GM04504 (cell line): ENCODE measurements at places on chromosomes 2 and 18.

DNA sequence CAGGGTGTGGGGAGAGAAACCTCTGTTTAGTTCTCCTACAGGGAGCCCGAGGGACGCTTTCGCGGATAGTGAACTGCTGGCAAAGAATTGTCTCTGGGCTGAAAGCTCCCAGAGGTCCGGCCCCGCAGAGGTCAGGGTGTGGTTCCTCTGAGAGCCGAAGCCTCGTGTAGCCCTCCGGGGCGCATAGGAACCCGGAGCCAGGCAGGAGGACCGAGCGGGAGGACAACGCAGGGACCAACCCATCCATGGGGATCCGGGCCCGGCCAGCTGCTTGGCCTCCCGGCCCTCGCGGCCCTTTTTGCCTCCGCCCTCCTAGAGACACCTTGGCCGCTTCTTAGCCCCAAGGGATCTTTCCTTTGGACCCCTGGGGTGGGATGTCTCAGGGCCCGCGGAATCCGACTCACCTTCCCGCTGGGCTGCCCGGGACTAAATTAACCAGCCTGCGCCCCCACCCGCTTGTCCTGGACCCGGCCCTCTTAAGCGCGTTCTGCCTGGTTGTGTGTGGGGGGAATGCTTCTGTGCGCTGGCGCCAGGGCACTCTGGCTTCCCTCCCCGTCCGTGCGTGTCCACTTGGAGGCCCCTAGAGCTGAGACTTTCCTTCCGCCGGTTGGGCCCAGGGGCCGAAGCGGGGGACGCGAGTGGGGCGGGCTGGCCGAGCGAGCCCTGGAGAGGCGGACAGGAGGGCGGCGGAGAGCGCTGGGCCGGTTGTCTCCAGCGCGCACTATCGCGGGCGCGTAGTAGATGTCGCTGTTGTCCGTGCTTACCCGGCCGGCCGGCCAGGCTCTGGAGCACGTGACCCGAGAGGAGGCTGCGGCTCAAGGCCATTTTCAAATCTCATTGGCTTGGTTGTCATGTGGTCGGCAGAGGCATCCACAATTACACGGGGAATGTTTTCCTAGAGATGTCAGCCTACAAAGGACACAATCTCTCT, at the start of gene HOXD10:
Gene HOXD10, plus strand, starts transcription at position 896 of the 931 bp plus-strand sequence. CDS start 56 bp downstream, outside the sequence.
- no peak for DNase-seq

DNA sequence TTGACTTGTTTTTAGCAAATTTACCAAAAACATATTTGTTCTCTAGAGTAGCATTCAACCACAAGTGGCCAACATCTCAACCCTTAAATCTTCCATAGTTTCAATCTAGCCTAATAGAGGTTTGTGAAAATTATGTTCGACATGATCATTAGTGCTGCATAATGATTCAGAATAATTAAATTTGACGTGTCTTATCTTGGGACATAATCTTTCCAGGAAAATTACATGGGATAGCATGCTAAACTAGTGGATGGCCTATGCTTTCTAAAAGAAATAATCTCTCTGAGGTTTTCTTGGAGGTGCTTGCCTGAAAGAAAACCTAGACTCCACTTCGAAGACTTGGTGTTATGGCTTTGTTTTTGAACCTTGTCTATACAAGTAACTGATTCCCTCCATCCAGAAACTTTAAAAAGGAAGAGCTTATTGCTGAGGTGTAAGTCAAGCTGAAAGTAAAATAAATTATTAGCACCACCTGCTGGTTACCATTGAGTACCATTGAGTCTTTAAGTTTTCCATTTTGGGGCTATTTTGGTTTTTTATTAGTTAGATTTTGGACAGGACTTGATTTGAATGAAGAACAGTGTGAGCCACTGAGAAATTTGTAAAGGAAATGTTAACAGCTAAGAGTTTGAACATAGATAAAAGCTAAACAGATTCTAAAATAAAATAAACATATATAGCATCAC, 32.7 kb downstream of the COX7A2L start:
- no peak for DNase-seq

DNA sequence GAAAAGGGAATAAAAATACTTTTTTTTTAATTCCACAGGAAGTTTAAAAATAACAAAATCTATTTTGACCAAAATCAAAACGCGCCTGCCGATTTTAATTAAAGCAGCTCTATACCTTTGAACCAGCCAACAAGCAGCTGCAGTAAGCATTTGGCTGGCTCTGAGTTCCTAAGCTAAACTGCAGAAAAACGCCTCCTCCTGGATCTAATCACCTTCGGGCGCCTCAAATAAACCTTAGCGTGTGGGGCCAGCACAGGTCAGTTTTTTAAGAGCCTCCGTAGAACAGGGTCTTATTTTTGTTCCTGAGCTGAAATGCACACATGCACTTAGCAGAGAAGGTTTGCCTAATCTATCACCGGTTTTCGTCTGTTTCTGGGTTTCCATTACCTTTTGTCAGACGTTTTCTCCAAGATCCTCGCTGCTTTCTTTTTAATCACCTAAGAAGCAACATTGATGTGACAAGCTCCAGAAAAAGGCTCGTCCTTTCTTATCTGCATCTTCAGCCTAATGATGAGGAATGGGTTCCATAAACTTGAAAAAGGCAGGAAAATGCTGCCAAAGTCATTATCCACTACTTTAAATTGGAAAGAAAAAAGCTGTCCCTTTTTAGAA, 64.7 kb upstream of the HNRNPA3 start:
- no peak for DNase-seq

DNA sequence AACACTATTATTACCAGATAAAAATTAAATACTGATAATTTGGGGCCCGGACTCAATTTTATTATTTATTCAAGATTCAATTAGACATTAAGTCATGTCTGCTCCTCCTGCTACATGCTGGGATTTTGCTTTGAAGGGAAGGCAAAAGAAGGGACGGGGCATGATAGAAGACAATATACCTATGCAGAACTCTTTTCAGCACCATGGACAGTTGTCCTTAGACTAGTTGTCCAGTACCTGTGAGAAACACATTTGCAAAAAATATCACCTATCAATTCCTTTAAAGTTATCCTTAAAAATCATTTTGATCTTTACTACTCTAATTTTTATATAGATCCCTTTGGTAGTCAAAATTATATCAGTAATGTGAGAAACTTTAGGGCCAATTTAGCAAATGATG, 100.2 kb upstream of the SULT1C3 start:
- DNase-seq: no peak

DNA sequence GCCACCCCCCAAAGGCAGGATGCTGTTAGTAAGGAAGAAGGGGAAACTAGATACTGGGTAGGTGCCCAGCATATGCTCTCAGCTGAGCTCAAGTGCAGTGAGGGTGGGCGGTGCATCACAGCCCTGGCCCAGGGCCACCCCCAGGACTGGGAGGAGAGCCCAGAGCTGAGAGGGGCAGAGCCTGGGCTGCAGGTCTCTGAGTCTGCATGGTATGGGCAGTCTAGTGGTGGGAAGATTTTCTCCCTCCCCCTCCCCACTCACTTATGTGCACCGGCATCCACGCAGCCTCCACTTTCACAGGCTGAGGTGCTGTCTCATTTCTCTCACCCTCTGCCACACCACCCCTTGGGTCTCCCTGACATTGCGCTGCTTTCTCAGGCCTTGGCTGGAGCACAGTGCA, 48.5 kb upstream of the CAB39 start:
- no peak for DNase-seq

DNA sequence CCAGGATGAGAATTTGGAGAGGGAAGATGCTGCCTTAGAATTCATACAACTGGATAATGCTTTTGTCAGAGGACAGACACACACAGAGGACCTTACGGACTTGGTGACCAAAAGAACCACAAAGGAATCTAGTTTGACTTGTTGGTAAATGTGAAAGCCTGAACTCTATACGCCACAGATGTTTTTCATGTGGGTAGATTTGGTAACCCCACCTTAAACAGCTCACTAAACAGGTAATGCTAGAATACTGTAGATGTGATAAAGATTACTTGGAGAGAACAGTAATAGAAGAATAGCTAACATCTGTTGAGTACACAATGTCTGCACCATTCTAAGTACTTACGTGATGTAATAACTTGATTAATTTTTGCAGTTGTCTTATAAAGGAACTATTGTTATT, 24.1 kb downstream of the ANXA4 start:
- DNase-seq: no peak

DNA sequence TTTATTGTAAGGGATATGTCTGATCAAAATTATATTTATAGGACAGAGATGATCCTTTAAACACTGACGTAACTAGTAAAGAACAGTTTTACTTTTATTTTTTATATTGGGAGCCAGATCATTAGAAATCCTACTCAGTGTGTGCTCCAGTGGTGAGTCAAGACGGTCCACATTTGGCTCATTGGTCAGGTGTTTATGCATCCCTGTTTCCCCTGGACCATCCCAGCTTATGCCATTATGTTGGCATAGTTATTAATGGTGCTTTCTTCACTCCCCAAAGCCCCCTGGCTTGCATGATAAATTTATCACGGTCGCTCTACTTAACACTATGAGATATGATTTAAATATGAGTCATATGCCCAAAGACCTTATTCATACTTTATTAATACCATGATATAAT, 293.4 kb downstream of the XIRP2 start:
- DNase-seq: no peak

DNA sequence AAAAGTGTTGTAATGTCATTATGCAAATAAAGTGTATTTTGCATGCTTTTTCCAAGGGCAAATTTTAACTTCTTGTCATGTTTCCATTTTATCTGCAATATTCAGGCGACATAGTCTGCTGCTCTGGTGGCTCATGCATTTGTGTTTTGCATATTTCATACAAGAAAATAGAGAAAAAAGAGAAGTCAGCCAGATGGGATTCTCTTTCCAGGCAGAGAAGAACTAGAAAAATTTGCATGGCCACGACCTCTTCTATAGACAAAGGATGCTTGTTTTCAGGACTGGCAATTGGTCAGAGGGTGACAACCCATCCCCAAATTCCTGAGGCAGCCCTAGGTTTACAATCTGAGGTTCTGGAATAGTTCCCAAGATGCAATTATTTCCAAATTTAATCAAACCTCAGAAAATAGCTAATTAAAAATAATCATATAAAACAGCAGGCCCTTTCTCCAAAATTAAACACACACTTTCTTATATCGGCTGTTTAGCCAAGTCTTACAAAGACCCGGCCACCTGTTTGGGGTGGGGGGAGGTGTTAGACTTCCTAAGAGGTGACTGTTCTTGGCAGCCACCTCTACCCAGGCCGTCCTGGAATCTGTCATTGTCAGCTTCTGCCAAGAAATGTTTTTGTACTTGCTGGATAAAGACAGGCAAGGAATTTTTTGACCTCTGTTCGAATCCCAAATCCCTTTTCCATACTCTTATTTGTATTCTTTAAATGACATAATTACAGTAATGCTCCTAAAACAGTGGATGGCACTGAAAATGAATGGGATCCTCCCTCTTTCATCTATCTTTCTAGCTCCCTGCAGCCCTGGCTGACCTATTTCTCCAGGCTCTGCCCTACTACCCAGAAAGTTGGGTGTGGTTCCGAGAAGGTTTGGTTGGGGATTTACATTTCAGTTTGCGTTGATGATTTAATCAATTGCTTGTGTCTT, 20.8 kb upstream of the SOS1 start:
- no peak for DNase-seq

DNA sequence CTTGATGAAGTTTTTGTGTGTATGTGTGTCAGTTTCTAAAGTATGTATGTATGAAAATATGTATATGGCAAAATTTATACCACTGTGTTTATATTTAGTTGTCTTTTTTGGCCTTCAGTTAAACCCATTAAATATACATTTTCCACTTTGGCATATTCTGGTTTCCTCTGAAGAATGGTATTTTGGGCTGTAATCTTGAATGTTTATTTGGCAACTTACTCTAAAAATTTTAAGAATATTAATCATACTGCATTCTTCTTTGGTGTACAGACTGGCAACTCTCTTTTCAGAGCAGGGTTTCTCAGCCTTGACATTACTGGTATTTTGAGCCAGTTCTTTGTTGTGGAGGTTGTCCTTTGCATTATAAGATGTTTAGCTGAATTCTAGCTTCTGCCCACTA, 27.9 kb upstream of the CCBE1 start:
- no peak for DNase-seq

DNA sequence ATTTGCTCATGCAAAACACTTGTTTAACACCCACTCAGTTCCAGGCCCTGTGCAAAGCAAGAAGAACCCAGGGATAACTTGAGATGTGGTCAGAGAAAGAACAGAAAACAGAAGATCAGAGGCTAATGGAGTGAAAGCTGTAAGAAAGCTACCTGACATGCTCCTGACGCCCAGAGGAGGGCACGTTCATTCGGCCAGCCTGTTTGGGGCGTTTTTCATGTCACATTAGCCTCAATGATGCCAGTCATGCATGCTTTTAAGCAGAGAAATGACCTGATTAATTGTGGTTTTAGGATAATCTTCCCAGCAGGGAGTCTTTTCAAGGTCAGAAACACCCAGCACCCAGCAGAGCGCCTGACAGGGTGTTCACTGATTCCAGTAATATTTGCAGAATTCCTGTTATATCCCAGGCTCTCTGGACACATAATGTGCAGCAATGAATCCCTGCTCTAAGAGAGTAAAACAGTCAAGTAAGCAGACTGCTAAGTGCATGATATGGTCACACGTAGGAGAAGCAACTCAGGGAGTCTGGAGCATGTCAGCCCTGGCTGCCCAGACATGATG, 320.0 kb downstream of the LRATD1 start:
- DNase-seq: no peak

DNA sequence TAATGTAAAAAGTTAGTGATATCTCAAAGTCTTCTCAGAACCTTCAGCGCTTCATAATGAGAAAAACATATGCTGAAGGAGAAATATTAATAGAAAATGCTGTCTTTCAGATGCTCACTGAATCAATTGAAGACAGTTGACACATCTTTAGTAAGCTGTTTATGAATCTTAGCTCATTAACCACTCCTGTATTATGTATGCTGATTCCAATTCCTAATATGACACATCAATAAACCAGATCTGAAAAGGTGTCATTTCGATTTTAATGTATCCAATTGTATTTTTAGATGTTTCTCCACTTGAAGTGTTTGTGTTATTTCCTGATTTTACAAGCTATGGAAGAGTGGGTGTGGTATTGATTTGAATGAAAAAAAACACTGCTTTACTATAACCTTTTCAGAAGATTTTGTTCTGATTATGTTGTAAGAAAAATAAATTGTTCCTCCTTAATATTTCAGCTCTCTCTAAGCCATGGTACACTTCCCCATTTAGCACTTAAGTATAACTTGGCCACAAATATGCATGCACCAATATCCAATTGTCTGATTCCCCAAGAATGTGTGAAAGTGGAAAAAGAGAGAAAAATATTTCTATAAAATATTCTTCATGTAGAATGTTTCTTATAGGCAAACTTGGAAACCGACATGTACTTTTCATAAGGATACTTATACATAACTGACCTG, 569.8 kb downstream of the ARHGAP15 start:
- DNase-seq: no peak

GRCh38 chr18:44996261-44996660, 315.6 kb downstream of the SETBP1 start:
- no peak for DNase-seq

DNA sequence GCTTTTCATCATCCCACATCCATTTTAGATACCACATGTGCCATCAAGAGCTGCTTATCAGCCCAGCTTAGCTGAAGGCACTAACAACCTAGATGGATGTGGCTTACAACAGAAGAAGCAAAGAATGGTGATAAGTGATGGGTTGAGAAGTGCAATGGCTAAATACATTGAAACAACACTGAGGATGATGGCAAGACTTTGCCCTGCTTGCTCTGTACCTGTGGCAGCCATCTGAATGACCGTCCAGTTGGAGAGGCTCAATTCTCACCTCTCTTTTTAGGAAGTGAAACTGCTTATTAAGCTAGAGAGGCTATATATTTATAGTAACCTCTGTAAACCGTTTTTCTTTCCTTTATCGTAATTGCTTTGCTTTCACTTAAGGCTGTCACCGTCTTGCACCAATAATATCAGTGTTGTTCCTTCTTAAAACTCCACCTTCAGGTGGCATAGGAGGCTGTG, 5.7 kb downstream of the GPATCH11 start:
- no peak for DNase-seq
